ENCODE measurements at places on chromosomes 5 and 9.

DNA sequence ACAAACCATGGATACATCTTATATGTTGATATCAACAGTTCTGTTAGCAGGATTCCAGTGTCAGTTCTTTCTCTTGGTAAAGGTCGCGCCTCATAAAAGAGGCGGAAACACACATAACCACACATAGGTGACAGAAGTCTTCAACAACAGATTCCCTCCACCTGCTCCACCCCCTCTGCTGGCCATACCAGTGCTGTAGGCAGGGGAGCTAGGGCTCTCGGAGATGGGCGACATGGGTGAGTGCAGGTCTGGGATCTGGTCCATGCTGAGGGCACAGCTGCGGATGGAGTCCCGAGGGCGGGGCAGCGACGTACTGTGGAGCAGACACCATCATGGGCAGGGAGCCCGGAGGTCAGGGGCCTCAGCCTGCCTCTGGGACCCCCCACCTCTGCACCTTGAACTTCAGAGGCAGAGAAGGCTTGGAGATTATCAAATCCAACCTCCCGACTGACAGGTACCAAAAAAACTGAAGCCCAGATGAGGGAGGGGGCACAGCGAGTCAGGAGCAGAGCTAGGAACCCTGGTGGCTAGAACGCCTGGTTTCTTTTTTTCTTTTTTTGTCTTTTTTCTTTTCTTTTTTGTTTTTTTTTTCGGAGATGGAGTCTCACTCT is 12.0 kb upstream of the TOR2A start:
- DNase-seq, result no peak

- no peak for DNase-seq
Measured at GRCh38 chr9:76453785-76454184, 5.2 kb upstream of the GCNT1 start.

DNA sequence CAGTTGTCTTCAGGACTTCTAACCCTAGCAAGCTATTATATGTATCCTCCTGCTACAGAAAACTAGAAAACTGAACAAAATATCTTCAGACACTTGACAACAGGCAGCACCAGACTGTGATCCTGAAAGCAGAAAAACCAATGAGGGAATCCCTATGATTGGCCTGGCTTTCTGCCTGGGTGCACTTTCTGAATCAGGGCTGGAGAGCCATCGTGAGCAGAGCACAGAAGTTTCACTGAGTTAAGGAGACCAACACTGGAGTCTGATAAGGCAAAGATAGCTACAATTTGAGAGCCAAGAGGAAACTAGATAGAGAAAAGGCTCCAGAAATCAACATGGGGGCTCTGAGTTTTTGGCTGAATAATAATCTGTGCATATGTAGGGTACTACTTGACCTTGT is 106.5 kb downstream of the FANCC start:
- no peak for DNase-seq

- DNase-seq, result no peak
Measured at GRCh38 chr9:121732886-121733285, 81.5 kb downstream of the DAB2IP start.

GRCh38 chr5:89213573-89213972 is 330.6 kb upstream of the MEF2C start:
- no peak for DNase-seq
